ENCODE measurements at places on chromosomes 2 and 18.

- no peak for DNase-seq
Observed at GRCh38 chr2:68807821-68808266, 63.4 kb downstream of the BMP10 start.

GRCh38 chr2:64692401-64692800 lies 38.7 kb upstream of the SERTAD2 start:
- no peak for DNase-seq

- DNase-seq, result no peak
Observed at GRCh38 chr2:16890081-16890480, 224.4 kb upstream of the CYRIA start.

DNA sequence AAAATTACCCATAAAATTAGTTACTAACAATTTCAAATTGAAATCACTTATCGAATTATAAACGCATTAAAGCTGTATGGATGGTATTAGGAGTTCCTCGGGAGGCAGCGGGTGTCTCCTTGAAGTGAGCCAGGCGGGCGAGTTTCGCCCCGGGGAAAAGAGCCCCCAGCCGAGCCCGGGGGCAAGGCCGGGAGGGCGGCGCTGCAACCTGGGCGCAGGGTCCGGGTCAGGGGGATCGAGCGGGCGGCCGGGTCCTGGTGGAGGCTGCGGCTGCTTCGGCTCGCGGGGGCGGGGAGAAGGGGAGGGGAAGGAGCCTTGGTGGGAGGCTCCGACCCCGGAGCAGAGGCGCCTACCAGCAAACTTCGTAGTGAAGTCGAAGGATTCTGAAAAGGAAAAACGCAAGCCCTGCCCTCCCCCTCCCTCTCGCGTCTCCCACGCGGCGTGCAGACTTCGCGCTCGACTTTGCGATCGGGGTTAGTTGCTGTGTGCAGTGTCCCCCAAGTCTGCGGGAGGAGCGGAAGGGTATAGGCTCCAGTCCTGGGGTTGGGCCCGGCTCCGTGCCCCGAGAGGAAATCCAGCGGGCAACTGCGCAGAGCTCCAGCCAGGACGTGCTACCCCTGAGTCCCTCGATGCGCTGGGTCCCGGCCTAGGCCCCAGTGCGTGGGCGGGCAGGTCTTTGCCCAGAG lies 140.8 kb downstream of the MEIS1 start:
- no peak for DNase-seq

GRCh38 chr18:32754508-32755263 lies 18.1 kb downstream of the KLHL14 start:
- DNase-seq, result no peak
